ENCODE measurements at places on chromosomes 6 and 20.

DNA sequence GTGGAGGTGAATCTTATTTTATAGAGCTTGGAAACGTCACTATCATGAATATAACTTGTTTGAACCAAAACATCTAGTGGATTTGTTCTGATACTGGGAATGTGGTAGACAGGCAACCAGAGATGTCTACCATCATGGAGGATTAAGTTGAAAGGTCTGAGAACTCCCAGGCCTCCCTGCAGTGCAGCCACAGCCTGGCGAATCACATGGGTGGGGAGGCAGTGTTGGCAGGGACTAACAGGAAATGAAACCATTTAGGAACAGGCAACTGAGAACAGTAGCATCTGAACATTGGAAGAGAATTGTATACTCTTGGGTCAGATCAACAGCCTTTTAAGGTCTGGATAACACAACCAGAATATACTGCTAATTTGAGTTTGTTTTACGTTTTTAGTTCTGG lies 22.3 kb upstream of the CEP162 start:
- peaks cover 17% of the 10 kb centered on the region for H3K27me3 ChIP-seq
- H3K36me3 ChIP-seq: no peaks in the 10 kb centered on the region
- H3K27ac ChIP-seq: no peak overlapping the region
- H3K4me3 ChIP-seq: no peak overlapping the region
- H3K4me1 ChIP-seq: no peaks in the 10 kb centered on the region

DNA sequence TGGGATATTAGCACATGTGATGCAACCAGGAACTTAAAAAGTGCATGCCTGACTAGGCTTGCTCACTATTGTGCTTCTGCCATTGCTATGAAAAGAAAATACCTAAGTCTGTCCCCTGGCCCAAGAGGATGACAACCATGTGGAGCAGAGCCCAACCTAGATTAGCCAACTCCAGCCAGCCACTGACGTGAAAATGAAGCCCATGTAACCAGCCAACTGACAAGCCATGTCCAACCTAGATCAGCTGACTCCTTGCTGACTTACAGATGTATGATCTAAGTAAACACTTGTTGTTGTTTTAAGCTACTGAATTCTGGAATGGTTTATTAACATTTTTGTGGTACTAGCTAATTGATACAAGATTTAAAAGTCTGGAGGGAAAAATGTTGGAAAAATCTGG lies 47.5 kb downstream of the PIGU start:
- no peaks in the 10 kb centered on the region for H3K27me3 ChIP-seq
- H3K4me1 ChIP-seq: no peaks in the 10 kb centered on the region
- H3K36me3 ChIP-seq: peaks cover 19% of the 10 kb centered on the region
- no peak overlapping the region for H3K27ac ChIP-seq
- no peak overlapping the region for H3K4me3 ChIP-seq

GRCh38 chr6:137219664-137220252 lies 573 bp upstream of the IFNGR1 start:
- peaks cover 12% of the 10 kb centered on the region for H3K36me3 ChIP-seq
- no peaks in the 10 kb centered on the region for H3K27me3 ChIP-seq
- H3K27ac ChIP-seq: peak overlapping the region; percentile 92
- peak overlapping the region; percentile 100 for H3K4me3 ChIP-seq
- H3K4me1 ChIP-seq: peaks cover 54% of the 10 kb centered on the region
- DNase-seq: no peak

DNA sequence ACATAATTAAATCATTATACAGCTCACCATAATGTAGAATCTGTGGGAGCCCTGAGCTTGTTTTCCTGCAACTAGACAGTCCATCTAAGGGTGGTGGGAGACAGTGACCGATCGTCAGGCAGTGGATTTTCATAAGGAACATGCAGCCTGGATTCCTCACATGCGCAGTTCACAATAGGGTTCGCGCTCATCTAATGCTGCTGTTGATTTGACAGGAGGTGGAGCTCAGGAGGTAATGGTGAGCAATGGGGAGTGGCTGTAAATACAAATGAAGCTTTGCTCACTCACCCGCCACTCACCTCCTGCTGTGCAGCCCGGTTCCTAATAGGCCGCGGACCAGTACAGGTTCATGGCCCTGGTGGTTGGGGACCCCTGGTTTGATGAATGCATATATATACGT lies 141.5 kb downstream of the TBC1D7 start:
- DNase-seq: no peak
- H3K4me3 ChIP-seq: no peak overlapping the region
- no peak overlapping the region for H3K27ac ChIP-seq
- H3K27me3 ChIP-seq: peaks cover 10% of the 10 kb centered on the region
- H3K4me1 ChIP-seq: peaks cover 4% of the 10 kb centered on the region

All from activated CD4-positive, alpha-beta T cell treated with anti-CD3 and anti-CD28 coated beads, Interleukin-2, amount 10 ng/mL, durations not matched to agents 7 days and 5 days (primary cell).